ENCODE measurements at places on chromosomes 16 and 17. TPM values are rescaled to one million over a fixed set of nuclear protein-coding genes. Genes with fewer than 3 reads are reported as not detected.

SLC5A10 gene
- not detected for total RNA-seq

HOXB6 gene
- total RNA-seq: 8.9 TPM

SNX20 gene
- 3.6 TPM for total RNA-seq

KRT25 gene
- not detected for total RNA-seq

UNC13D gene
- total RNA-seq: 12.8 TPM

DNA sequence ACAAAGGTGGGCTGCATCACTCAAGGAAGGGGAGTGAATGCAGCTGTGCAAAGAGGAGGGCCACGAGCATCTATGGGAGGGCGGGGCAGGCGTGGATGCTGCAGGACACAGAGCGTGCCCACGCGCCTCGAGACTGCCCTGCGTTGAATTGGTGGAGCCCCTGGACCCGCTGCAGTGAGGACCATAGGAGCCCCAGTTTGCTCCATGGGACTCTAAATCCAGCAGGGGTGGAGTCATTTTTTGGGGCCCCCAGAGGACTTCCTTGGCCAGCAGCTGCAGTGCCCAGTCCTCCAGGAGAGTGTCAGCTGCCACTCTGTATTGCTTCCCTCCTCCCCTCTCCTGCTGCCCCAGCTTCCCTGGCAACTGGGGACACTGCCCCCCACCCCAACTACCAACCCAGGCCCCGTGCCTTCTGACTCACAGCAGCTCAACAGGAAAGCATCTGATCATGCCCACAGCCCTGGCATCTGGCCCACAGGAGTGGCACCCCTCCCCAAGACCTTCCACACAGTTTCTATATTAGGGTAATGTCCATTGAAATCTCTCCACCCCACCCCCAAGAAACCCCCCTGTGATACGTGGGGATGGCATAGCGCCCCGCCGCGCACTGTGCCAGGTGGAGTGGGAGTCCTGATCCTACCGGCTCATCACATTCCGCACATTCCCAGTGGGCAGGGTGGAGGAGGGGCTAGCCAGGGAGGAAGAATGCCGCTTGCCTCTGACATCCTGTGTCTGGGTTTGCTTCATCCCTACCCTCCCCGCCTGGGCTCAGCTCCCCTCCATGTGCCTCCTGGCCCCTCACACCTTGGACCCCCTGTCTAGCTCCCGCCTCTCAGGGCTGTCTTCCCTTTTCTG lies 27.8 kb upstream of the ITGA3 start:
- no peak for DNase-seq

- no peak for DNase-seq
Measured at GRCh38 chr17:68013385-68013784, 17.1 kb upstream of the C17orf58 start.

DNA sequence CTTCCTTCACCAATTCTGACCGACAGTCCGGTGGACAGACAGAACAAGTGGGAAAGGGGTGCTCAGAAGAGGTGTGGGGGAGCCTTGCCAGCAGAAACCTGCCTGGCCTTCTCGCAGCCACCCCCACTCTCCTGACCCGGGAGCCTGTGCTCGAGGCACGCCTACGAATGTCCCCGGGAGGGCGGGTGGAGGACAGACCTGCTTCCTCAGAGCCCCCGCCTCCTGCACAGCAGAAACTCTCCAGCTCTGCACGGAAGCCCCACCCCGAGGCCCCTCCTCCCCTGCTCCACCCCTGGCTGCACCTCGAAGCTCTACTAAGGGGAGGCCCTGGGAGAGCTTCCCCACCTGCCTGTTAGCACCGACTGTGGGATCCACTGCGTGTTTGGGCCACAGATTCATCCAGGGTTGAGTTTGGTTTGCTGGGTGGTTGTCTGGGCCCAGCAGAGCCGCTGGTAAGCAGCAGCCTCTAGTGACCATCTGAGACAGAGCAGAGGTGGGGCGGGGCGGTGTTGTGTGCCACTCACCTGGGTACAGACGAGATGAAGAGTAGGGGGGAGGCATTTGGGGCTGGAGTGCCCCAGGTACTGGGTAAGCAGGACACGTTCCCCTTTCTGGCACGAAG lies 6.2 kb downstream of the TAF1C start:
- DNase-seq: no peak

DNA sequence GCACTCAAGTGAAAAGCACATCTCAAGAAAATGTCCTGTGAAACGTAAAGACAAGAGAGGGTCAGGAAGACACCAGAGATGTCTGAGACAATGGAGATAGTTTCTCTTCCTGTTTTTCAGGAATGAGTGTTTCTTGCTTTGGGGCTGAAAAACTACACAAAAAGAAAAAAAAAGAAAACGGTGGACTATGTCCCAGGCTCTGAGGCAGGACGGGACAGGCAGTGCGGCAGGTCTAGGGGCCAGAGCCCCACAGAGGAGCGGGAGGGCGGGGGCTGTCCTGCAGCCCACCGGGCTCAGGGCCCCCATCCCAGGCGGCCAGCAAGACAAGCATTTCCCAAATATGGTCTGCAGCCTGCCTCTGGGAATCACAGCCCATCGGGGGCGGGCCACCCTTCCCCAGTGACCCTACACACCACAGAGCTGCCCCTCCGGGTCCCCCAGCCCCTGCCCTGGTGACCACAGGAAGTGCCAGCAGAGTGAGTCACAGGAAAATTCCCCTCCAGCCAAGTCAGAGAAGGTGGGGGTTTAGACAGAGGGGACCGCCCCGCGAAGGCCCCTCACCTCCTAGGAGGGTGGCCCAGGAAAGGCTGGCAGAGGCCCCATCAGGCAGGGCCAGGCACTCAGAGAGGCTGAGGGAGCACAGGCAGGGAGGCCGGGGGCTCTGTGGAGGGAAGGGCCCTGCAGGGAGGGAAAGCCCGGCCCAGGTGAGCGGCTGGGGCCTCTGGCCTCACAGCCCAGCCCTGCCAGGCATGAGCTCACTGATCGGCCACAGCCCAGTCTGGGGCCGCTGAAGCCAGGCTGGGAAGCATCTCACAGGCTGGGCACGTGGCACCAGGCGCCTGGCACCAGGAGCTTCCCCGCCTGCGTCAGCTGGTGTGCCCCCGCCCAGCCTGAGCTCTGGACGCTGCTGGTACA lies 6.3 kb downstream of the BCAR1 start:
- DNase-seq: peak; percentile 93

DNA sequence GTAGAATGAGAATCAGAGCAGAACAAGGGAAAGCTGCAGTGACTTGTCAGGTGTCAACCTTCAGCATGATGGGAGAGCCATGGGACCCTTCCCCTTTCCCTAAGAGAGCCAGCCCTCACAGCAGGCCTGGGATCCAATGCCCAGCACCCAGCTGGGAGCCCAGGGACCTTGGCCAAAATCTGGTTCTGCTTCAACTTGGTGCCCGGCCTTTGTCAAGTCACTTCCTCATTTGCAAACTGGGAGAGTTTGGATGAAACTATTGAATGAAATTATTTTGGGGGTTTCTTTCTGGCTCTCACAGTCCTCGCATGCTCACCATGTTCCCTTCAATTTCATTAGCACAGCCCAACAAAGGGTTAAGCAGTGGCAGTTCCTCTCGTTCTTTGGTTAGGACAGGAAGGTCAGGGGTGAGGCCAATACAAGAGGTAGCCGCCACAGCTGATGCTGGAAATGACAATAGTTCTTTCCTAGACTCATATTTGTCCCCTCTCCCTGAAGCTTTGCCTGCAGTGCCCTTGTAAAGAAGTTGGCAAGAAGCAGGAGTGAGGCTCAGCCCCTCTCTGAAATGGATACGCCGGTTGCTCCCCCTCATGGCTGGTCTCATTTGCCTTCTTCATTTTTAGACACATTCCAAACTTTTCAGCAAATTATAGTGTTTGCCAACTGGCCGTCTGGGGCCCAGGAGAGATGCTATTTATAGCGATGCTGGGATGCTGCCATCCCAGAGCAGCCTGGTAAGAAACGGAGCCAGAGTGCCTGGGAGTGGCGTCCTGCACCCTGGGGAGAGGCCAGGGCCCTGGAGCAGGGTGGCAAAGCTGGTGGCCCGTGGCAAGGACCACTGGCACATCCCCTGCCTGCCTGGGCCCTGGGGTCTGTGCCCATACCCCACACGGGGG lies 34.5 kb upstream of the MEOX1 start:
- DNase-seq: no peak

- no peak for DNase-seq
Measured at GRCh38 chr17:19570544-19571062, 36.9 kb downstream of the SLC47A1 start.

GRCh38 chr17:50779747-50780353 lies 12.5 kb upstream of the ANKRD40CL start:
- DNase-seq: no peak

GRCh38 chr17:72967977-72968585 lies 124.4 kb downstream of the SLC39A11 start:
- no peak for DNase-seq

DNA sequence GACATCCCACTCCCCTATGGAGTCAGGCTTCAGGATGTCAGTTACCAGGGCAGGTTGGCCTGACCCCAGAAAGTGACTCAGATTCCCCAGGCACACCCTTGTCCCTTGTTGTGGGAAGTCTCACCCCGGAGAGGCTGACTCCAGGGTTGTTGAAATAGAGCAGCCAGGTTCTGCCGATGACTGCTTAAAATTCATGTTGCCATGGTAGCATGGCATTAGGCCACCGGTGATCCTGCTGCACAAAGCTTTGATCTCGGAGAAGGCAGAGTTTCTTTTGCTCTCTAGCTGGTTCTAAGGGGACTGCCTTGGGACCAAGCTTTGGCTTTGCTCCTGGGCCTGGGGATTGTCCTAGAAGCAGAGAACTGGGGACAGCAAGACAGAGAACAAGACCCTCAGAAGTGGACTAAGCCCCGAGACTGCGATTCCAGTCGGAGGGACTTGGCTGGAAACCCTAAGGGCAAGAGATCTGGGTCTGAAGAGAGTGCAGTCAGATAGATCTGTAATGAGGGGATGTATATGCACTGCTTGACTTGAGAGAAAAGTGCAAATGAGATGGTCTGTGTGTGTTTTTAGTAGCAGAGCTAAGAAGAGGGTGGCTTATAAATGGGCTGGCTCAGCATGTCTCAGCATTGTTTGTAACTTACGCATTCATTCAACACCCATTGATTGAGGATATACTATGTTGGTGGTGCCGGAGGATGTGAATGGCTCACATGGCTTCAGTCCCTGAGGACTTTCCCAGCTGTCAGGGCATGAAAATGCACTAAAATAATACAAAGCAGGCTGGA lies 106.9 kb downstream of the RGS9 start:
- no peak for DNase-seq

DNA sequence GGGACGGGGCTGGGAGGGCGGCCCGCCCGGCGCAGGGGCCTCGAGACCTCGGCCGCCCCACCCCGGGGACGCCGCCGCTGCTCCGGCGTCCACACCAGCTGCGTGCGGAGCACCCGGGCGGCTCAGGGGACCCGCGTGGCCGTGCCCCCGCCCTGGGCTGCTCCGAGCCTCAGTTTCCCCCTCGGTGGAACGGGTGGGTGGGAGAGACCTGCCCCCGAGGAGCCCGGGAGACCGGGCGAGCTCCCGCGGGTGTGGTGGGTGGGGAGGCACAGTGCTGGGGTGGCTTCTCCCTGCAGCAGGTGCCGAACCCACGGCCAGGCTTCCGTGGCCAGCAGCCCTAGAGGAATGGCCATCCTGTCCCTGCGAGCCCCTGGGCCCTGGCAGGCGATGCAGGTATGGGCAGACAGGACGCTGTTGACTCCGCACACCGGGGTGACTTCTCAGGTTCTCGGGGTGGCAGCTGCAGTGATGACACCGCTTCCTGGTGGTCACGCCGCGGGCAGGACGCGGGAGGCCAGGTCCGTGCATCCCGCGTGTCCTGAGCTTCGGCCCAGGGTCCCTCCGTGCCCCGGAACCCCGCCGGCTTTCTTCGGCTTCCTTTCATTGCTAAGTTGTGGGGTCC lies 677 bp downstream of the DEF8 start:
- no peak for DNase-seq

GRCh38 chr17:2450016-2450650 lies 49.3 kb upstream of the MNT start:
- no peak for DNase-seq

DNA sequence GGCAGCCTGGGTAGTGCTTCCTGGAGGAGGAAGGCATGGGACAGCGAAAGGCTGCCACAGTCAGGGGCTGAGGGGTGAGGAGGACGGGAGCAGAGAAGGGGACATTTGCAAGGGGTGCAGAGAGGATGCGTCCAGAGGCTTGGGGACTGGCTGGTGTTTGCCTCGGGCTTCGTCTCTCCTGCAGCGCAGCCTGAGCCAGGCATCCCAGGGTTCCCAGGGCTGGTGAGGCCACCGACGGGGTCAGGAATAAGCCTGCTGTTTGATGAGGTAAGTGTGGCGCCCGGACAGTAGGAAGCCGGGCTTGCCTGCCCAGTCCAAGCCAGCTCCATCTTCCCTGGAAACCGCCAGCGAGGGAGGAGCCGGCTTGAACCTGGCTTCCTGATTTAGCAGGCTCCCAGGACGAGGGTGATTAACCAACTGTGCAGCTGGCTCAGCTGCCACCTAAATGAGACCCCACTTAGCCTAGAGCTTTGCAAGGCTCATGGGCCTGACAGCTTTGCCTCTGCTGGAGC lies 47.8 kb downstream of the PITPNM3 start:
- peak; percentile 74 for DNase-seq

DNA sequence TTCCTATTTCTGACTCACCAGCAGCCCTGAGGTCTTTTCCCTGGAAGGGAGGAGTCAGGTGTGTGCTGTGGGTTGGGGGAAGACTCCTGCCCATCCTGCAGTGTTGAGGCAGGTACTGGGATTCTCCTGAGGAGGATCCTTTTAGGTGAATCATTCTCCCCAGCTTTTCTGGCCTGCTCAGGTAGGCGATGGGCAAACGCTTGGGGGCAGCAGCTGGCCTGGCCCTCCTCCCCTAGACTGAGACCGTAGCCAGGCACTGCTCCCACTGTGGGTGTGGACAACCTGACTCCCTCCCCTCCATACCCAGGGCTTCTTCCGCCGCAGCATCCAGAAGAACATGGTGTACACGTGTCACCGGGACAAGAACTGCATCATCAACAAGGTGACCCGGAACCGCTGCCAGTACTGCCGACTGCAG lies 15.1 kb downstream of the GJD3 start:
- DNase-seq: no peak
